ENCODE measurements at places on chromosomes 2 and 18.

DNA sequence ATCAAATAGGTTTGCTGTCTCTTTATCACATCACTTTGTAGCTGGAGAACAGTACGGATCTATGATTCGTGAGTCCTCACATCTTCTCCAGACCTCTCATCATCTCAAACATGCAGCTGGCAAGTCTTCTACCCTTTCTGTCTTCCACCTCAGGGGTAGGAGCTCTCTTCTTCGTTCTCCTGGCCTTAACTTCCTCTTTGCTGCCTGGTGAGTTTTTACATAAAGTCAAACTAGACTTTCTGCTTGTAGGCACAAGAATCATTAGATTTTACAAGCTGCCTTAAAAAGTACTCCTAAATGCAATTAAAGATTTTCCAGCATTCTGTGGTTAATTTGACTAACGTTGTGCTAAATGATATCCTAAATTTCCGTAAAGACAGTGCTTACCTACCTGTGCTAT is 43.7 kb upstream of the TANK start:
- no peak for DNase-seq

GRCh38 chr2:8315531-8316165 is 366.2 kb upstream of the ID2 start:
- no peak for DNase-seq

DNA sequence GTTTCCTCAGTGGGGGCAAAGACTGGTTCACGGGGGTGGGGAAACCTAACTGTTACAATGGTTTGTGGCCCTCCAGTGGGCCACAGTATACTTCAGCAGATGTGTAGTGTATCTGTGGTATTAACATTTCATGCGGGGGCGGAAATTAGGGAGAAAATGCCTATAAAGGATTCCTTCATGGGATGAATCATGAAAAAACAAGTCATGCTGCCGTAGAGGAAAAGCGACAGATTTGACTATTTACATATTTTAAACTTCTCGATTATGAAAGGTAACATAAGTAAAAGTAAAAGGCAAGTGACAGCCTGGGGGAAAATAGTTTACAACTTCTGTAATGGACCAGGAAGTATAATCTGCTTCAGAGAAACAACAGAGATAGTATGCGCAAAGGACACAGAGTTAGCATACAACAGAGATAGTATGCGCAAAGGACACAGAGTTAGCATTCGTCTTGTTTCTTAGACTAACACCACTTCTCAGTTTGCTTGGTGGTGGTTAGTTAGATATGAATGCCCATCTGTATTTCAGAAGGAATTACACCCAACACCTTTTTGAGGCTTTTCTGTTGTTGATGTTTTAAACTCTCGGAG is 41.1 kb downstream of the MRPS9 start:
- DNase-seq, result no peak

DNA sequence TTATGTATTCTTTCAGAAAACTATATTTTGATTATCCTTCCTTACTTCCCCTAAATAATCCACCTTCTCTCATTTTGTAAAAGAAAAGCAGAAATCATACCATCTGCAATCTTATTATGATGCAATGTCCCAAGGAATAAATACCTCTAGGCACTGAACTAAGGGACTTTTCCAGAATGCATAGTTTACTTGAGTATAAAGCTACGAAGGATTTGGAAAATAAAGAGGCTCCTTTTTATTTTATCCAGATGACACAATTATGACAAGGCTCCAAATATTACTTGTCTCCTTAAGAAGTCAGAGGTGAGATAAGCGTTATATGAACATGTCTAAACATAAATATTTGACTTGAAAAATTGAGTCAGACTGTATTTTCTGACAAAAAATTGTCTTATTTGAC is 72.1 kb downstream of the COL3A1 start:
- DNase-seq, result no peak

DNA sequence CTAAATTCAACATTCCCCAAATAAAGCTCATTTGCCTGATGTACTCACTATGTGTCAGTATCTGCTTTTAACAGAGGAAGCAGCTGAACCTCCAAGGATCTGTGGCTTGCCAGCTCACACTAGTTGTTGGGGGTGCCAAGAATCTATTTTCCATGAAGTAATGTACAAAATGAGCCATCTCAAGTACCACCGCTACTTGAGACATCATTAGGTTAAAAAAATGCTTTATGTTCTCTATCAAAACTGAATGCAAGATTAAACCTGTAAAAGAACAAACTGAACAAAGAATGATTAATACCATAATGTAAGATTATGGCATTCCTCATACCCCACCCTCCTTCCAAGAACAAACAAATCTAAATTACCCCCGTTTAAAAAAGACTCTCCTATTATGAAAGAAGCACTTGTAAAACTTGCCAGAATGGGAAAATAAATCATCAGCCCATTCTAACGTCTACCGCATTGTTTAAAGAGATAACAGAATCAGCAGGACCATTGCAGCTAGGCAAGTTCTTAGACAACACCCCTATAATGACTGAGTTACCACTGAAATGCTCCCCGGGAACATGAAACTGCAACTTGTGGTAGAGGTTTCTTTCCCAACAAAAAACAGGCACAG is 471.6 kb downstream of the DLGAP1 start:
- no peak for DNase-seq

DNA sequence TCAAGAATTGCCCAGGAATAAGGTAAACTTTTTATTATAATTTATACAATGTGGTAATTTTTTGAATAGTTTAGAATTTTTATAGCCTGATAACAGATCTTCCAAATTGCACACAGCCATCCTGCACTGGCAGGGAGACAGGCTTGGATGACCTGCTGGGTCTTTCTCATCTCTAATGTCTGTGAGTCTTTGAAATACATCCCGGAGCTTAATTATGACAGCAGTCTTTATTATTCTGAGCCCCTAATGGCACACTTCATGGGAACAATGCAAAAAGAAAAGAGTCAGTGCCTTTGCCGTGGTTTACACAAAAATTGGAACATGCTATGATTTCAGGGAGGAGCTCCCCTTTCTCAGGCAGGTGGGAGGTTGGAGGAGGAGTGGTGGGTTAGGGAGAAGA is 71.0 kb downstream of the TMEM182 start:
- DNase-seq, result no peak

GRCh38 chr2:172207911-172208310 is 105.2 kb upstream of the DLX2 start:
- no peak for DNase-seq

DNA sequence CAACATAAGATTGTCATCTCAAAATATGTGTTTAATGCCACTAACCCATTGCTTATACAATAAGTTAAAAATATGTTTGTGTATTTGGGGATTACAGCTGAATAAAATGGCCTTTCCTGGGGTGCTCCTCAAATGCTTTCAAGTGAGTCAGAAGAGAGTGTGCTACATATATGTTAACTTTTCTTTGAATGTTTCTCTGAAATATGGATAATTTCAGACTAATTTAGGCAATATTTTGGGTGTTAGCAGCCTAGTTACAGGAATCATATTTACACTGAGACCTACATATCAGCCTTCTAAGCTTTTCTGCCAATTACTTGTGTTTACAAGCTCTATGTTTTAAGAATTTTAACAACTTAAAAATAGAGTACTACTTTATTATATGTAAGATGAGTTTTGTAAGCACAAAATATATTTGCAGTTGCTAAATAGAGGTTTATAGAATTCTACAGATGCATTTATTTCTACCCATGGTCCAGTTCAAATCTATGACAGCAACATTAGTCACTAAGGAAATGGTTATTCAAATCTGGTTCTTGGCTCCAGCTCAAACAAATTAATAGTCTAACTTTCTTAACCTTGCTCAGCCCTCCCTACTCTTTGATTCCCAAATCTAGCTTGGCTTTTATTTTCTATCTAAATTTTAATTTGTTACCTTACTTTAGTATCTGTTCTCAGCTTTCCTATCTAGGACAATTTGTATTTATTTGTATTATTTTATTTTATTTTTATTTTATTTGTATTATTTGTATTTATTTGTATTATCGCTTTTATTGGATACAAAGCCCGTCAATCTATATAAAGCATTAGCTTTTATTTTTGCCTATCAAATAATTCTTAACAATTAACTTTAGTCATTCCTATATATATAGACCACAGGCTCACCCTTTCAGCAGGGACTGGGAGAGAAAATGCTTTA is 48.9 kb downstream of the FSIP2 start:
- no peak for DNase-seq

DNA sequence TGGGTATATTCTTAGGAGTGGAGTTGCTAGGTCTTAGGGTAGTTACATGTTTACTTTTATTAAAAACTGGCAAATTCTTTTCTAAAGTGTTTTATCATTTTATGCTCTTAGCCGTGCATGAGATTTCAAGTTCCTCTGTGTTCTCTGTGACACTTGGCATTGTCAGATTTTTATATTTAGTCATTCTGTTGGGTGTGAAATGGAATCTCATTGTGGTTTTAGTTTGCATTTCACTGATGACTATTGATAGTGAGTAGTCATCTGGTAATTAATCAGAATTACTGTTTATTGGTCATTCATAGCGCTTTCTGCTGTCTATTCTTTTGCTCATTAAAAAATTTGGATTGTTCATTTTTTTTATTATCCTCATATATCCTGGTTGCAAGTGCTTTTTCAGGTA is 34.1 kb downstream of the RAB3GAP1 start:
- no peak for DNase-seq

Data from stimulated activated naive CD4-positive, alpha-beta T cell treated with Interleukin-2 at 50 U/mL for 16 hours (primary cell).